ENCODE measurements at places on chromosomes 16 and 17. TPM values are rescaled to one million over a fixed set of nuclear protein-coding genes. Genes with fewer than 3 reads are reported as not detected.

GRCh38 chr16:31568577-31569359 lies 41.1 kb downstream of the AHSP start:
- no peak for DNase-seq

DNA sequence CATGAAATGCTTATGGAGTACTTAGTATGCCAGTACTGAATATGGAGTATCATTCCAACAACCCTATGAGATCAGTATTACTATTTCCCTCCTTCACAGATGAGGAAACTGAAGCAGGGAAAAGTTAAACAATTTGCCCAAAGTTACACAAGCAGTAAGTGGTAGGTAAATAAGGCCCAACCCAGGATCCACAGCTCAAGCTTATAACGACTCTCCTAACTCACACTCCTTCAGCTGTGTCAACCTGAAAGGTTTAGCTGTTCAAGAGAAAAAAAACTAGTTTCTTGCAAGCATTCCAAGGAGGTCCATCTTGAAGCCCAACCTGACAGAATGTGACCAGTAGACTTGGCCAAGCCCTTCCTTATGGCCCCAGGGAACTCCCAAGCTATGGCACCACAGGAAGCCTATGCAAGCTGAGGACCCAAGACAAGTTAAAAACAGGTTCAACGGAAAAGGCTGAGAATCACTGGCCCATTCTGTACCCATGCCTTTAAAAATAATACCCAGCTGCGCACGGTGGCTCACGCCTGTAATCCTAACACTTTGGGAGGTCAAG lies 6.5 kb downstream of the CRK start:
- no peak for DNase-seq

DNA sequence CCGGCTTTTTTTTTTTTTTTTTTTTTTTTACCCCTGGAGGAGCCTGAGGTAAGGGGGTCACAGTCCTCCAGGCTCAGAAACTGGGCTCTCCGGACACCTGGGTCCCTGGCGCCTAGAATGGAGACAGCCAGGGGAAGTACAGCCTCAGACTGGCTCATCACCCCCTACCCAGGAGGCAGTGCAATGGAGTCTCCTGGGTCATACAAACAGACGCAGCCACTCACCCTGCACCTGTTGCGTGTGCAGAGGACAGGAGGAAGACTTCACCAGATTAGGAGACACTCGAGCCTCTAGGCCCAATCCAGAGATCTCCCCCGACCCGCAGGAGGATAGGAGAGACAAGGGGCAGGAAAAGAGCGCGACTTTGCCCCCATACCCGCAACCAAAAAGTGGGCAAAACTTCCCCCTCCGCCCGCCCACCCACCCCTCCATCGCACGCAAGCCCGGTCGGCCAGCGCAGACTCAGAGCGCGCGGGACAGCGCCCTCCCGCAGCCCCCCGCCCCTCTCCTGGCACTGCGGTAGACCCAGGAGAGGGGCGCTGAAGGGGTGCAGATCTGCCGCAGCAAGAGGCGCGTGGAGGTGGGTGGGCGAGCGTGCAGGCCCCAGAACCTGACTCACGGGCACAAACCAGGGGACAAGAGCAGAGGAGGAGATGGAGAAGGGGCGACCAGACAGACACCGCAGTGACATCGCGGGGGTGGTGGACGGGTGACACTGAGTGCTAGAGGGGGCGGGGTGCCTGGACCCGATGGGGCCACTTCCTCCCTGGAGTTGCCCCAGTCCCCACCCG lies 900 bp downstream of the HAP1 start:
- DNase-seq = no peak

GRCh38 chr16:87252269-87252970 lies 64.8 kb downstream of the C16orf95 start:
- no peak for DNase-seq

DNA sequence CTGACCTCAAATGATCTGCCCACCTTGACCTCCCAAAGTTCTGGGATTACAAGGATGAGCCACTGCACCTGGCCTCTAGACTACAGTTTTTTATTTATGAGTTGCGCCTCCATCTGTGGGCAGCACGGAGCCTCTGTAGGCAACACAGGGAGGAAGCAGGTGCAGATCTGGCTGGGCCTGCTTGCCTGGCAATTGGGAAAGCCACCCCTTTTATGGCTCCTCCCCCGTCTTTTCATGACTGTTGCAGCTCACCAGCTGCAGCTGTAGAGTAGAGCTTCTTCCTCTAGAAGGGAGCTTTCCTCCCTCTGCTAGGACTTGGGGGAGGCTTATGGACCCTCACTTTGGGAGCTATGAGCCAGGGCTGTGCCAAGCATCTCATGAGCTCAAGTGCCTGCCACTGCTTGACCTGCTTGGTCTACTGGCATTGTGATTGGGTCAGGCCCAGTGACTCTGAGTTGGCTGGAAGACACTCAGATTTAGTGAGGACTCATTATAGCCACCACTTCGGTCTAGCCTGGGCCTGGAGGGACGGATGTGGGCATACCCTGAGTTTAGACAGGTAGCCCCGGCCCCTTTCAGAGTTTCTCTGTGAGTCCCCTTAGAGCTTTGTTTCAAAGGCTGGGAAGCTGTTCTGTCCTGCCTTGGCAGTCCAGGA lies 6.9 kb upstream of the SLC7A6 start:
- DNase-seq = peak; percentile 54

DNA sequence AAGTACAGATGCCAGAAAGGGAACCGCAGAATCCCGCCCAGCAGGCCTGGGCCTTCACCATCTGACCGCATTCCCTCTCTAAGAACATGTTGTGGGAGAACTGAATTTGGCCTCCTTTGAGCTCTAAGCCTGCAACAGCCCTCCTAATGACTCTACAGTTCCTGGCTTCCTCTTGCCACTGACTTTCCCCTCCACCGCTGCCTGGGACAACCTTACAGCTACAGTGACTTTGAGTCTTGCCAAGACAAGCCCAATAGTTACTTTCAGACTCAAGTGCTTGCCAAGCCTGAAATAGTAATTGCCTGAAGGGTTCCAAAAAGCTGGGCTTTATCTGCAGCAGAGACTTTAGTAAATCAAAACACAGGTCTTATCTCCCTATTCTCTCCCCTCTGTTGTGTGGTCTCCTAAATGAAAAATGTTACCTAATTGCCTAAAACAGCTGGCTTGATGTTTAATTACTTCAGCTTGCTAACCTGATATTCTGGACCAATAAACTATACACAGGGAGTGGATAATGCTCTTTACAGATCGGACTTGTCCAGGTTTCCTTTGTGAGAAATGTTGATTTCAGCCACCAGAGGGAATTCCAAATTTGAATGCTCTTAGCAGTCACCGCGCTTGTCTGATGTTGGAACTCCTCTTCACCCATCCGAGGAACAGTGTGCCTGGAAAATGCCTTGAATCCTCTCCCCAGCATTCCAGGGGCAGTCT lies 85.1 kb upstream of the TBX2 start:
- DNase-seq = peak; percentile 85

GRCh38 chr17:72719578-72720493 lies 372.7 kb downstream of the SLC39A11 start:
- peak; percentile 24 for DNase-seq

DNA sequence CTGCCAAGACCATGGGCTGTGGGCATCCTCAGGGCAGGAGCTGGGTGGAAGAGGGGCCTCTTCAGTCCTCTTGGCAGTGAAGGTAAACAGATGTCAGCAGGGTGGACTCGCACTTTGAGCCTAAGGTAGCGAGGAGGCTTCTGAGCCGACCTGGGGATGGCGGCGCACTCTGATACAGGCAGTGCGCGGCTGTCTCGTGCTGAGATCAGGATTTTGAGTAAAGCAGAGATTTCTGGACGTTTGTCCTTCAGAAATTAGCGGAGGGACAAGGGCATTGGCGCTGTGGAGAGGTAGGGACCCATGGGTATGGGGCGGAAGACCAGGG lies 6.8 kb downstream of the RAB40C start:
- no peak for DNase-seq

DNA sequence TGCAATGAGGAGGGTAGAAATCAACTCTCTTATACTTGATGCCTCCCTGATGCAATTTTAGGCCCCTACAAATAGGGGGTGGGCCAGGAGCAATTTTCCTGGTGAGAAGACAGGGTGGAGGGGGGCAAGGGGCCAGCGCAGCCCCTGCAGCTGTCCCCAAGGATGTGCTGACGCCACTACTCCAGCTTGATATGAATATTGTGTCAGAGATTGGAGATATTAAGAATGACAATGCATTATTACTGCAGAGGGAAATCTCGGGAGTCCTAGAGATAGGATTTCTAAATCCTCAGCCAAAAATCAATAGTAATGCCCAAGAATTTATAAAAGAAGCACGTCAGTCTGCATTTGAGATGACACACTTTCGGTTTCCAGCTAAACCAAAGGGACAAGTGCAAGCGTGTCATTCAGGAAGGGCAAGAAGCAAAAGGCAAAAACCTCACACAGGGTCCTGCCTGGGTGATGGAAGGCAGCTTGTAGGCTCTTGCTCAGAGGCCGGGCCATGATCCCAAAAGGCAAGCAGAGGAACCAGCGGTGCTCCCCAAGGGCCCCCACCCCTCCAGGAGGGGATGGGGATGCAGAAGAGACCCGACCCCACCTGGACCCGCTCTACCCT lies 178.8 kb downstream of the C16orf78 start:
- DNase-seq = no peak

DNA sequence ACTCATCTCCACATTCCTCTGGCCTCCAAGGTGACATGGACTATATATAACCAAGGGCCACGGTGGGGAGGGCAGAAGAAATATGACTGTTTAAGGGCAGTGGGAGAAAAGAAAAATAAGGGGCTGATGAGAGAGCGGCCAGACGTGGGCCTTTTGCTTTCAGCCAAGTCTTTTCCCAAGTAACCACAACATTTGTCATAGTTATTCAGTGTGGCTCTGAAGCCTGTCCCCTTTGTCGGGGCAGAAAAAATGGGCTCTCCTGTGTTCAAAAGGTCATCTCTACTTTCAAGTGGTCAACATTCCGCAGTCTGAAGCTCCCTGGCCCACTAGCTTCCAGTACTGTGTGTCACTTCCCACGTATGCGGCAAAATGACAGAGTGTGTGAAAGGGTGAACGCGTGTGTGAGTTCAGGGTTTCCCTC lies 245.4 kb downstream of the NTN1 start:
- no peak for DNase-seq

GRCh38 chr17:45428050-45428617 lies 4.5 kb downstream of the ARHGAP27 start:
- DNase-seq = peak; percentile 58

GRCh38 chr17:59619035-59619297 lies 729 bp upstream of the CLTC start:
- no peak for DNase-seq

DNA sequence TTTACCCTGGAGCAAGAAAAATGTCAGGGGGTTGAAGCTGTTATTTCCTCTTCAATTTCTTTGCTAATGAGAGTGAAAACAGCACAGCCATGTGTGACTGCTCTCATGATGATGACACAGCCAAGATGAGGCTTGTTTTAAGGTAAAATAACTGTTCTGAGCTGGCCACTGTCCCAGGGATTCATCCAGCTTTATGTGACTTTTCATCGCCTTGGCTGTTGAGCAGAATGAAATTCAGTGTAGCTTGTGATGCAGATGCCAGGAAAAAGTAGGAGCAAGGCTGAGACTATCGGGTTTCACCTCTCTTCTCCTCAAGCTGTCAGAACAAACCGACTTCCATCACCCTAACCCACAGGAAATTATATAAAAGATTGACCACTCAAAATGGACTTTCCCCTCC lies 361.8 kb upstream of the CDH5 start:
- DNase-seq = peak; percentile 30

- no peak for DNase-seq
These were observed 7.8 kb downstream of the ZNF768 start for GRCh38 chr16:30518552-30518951.

GRCh38 chr17:75313941-75314551 lies 24.8 kb upstream of the SLC25A19 start:
- DNase-seq = no peak

GRCh38 chr17:32461853-32462617 lies 17.7 kb downstream of the PSMD11 start:
- DNase-seq = peak; percentile 61

- DNase-seq = peak; percentile 31
These were observed 93.3 kb downstream of the HELZ start for GRCh38 chr17:67151717-67152116.

The EVPL gene
- total RNA-seq = under 0.01 TPM

The HSD11B2 gene
- total RNA-seq = not detected

The CD300LG gene
- total RNA-seq = not detected

The OTOP2 gene
- total RNA-seq = not detected

The RASD1 gene
- total RNA-seq = 0.64 TPM

The SENP3 gene
- total RNA-seq = 75.1 TPM

The RNF43 gene
- total RNA-seq = not detected

The KCNAB3 gene
- 1.7 TPM for total RNA-seq

The FGF11 gene
- 3.9 TPM for total RNA-seq

Data from fibroblast of villous mesenchyme (primary cell).